Breast epithelium (tissue), 4 donors: ENCODE measurements at places on chromosomes 2 and 18. TPM values are rescaled to one million over a fixed set of nuclear protein-coding genes. Genes with fewer than 3 reads are reported as not detected.
A peak's percentile ranks its signal among the peaks of the same experiment; 100 is the strongest.

Gene EMILIN1
- total RNA-seq: 25.6 TPM

GRCh38 chr2:213315168-213315876 lies 31.1 kb downstream of the SPAG16 start:
- DNase-seq: no peak
- no peaks in the 10 kb centered on the region for H3K27me3 ChIP-seq
- H3K4me3 ChIP-seq: no peak overlapping the region
- no peaks in the 10 kb centered on the region for H3K4me1 ChIP-seq

GRCh38 chr2:190649035-190649797 lies at the start of gene NAB1:
Gene NAB1, plus strand, starts transcription at chr2:190649083. Its CDS starts 10,094 bp downstream, at chr2:190659177.
- no peaks in the 10 kb centered on the region for H3K27me3 ChIP-seq
- H3K4me1 ChIP-seq: peaks cover 4% of the 10 kb centered on the region
- peak within 1 kb of the TSS; percentile 88 for H3K4me3 ChIP-seq
- DNase-seq: peak; percentile 40
- H3K27ac ChIP-seq: peak within 1 kb of the TSS; percentile 97

DNA sequence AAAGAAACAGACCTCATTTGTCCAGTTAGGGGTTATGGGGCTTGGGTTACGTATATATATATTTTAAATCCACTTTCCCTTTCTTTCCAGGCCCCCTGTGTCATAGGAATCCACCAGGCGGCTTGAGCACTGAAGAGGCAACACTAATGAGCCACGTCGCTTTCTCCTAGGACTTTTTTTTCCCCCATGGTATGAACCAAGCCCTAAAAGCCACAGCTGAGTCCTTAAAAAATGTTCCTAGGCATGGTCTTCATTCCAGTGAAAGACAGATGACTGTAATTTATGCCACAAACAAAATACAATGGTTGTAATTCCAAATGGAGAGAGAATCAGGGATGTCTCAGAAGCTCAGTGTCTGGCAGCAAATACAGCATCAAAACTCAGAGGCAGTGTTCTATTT lies 146.8 kb downstream of the EPHA4 start:
- H3K27ac ChIP-seq: no peak overlapping the region
- no peaks in the 10 kb centered on the region for H3K27me3 ChIP-seq
- no peaks in the 10 kb centered on the region for H3K4me1 ChIP-seq

DNA sequence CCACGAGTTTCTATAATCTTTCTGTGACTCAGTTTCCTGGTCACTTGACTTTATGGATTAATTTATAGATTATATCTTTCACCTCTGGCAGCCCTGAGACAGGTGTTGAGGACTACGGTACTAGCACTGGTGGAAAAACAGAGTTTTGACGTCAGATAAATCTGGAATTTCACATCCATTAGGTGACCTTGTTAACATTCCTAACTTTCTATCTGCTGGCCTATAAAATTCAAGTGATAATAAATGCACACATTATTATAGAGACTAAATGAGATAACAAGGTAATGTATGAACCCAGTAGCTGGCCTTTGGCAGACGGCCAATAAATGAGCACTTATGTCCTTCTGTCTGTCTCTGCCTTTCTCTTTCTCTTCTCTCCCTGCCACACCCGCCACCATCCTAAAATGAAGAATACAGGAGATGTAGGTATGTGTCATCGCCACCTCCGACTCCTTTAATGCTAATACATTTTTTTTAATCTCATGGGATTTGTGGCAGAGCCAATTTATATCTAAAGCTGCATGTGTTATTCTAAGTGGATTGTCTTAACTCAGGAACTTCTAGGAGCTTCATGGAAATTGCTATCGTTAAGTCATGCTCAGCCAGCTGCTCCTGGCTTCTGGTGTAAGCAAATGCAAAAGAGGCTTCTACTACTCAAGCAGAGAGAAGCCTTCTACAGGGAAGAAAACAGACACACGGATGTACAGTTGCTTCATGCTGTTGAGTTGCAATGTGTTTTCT lies 2.3 kb downstream of the TM4SF20 start:
- no peaks in the 10 kb centered on the region for H3K4me1 ChIP-seq
- no peak for DNase-seq
- no peaks in the 10 kb centered on the region for H3K27me3 ChIP-seq
- H3K4me3 ChIP-seq: no peak overlapping the region

- no peak for DNase-seq
- peak overlapping the region; percentile 86 for H3K27ac ChIP-seq
- no peaks in the 10 kb centered on the region for H3K36me3 ChIP-seq
- H3K4me3 ChIP-seq: no peak overlapping the region
These were observed 219.3 kb downstream of the NEDD4L start for GRCh38 chr18:58263055-58263957.

Gene GKN2
- total RNA-seq: not detected

DNA sequence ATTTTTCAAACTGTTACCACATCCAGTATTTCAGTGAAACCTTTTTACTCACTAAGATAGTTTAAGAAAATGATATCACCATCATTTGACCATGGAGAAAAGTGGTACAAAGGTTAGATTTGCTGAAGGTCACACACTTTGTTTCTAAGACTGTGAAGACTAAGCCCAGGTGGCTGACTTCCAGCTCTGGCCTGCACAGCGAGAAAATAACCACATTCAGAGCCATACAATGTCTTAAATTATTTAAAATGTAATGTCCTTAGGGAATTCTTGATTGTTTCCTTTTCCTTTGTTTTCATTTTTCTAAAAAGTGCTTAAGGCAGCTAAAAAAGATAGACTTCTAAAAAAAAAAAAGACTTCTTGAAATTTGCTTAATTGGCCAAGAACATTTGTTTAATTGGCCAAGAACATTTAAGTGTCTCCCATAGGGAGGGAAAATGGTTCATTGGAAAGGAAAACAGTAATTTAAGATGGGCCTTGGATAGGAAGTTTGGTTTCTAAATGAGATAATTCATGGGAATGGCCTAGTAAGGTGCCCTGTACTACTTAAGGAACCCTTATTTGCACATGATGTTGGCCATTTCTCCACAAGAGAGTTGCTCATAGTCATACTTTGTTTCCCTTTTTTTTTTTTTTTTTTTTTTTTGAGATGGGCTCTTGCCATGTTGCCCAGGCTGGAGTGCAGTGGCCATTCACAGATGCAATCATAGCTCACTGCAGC lies 45.2 kb downstream of the CYP1B1 start:
- no peak overlapping the region for H3K4me3 ChIP-seq
- H3K27me3 ChIP-seq: no peaks in the 10 kb centered on the region
- H3K4me1 ChIP-seq: no peaks in the 10 kb centered on the region
- DNase-seq: no peak
- no peak overlapping the region for H3K27ac ChIP-seq

Gene TCF7L1
- total RNA-seq: 6.9 TPM

Gene MC5R
- not detected for total RNA-seq

Gene TRAF3IP1
- 20.6 TPM for total RNA-seq

- H3K36me3 ChIP-seq: no peaks in the 10 kb centered on the region
- H3K4me3 ChIP-seq: no peak overlapping the region
- no peaks in the 10 kb centered on the region for H3K4me1 ChIP-seq
- no peak for DNase-seq
These were observed 7.7 kb downstream of the VRK2 start for GRCh38 chr2:58054264-58054663.

- DNase-seq: no peak
- peak overlapping the region; percentile 84 for H3K27ac ChIP-seq
- no peaks in the 10 kb centered on the region for H3K4me1 ChIP-seq
- no peaks in the 10 kb centered on the region for H3K27me3 ChIP-seq
- H3K36me3 ChIP-seq: no peaks in the 10 kb centered on the region
These were observed 48.8 kb upstream of the PPP1CB start for GRCh38 chr2:28702878-28703277.

Gene LAMA1
- total RNA-seq: 0.48 TPM

GRCh38 chr18:63197246-63197869 lies 122.2 kb downstream of the BCL2 start:
- peaks cover 10% of the 10 kb centered on the region for H3K4me1 ChIP-seq
- H3K27ac ChIP-seq: peak overlapping the region; percentile 57
- H3K27me3 ChIP-seq: no peaks in the 10 kb centered on the region
- no peaks in the 10 kb centered on the region for H3K36me3 ChIP-seq
- no peak for DNase-seq
- no peak overlapping the region for H3K4me3 ChIP-seq

GRCh38 chr2:25606892-25607291 lies 66.5 kb downstream of the DTNB start:
- no peaks in the 10 kb centered on the region for H3K36me3 ChIP-seq
- no peak overlapping the region for H3K4me3 ChIP-seq
- no peak overlapping the region for H3K27ac ChIP-seq
- no peak for DNase-seq

DNA sequence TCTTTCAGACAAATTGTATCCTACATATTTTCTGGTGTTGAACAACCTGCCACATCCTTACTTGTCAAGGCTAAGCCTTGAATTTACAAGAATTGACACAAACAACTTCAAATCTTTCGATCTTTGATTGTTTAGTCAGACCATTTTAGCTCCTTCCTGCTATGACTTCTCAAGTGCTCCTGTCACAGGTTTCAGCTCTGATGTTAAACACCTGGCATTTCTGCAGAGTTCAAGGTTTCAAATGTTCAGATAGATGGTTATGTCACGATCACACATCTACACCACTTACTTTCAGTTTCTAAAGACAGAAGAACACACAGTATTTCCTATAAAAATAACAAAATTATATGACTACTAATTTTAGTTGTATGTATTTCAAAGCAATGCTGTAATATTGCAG lies 84.0 kb downstream of the RND3 start:
- no peaks in the 10 kb centered on the region for H3K36me3 ChIP-seq
- no peaks in the 10 kb centered on the region for H3K4me1 ChIP-seq
- H3K27me3 ChIP-seq: no peaks in the 10 kb centered on the region
- no peak overlapping the region for H3K4me3 ChIP-seq
- H3K27ac ChIP-seq: no peak overlapping the region
- no peak for DNase-seq

Gene UGT1A9
- not detected for total RNA-seq
